ENCODE measurements at places on chromosomes 6 and 20.

- no peak for DNase-seq
Measured at GRCh38 chr6:47294990-47295389, 14.7 kb downstream of the TNFRSF21 start.

- DNase-seq: peak; percentile 6
Measured at GRCh38 chr20:18019068-18019467, 38.6 kb downstream of the OVOL2 start.

GRCh38 chr6:5128351-5128750 lies 43.2 kb downstream of the PPP1R3G start:
- DNase-seq: no peak

DNA sequence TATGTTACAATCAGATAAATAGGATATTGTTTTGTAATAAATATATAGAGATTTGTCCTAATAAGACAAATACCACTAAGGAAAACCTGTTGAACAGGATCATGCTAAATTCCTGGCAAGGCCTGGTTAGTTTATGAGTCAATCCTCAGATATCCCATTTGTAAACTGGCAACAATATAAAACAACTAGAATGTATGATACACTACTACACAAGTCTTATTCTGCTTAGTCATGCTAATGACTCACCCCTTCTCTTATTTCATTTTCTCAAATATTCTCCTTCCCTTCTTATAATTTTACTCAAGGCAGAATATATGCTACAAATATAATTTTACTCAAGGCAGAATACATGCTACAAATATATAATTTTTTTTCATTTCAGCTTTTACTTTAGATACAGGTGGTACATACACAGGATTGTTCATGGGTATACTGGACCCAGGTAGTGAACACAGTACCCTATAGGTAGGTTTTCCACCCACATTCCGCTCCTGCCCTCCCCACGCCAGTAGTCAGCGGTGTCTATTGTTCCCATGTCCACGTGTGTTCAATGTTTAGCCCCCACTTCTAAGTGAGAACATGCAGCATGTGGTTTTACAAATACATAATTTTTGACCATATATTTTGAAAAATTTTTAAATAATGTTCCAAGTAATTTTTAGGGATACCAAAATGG lies 6.3 kb downstream of the OSER1 start:
- no peak for DNase-seq

DNA sequence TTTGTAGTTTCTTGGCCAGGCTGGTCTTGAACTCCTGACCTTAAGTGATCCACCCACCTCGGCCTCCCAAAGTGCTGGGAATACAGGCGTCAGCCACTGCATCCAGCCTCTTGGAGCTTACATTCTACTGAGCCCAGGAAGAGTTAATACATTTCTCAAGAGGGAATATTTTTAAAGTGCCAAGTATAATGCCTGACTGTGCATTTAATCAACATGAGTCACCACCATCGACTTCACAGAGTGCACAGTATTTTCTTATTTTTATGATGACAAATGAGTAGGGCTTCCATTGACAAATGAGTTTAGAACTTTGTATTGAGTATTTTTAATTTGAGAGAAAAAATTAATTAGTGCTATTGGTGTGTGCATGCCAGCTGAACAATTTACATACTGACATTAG lies 72.2 kb downstream of the SASH1 start:
- no peak for DNase-seq

DNA sequence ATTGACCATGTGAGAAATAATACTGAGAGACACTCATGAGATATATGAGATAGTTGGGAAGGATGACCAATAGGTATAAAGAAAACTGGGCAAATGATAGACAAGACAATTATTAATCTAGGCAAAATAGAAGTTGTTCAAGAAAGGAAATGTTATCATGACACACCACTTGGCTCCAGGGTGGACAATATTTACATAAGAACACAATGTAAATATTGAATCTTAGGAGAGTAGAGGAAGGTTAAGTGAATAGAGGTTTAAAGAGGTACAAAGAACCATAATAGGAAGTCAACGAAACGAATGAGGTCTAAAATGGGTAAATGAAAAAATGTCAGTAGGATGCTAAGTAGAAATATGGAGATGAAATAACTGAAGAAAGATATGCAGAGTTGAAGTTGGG lies 126.5 kb downstream of the MBOAT1 start:
- DNase-seq: no peak

DNA sequence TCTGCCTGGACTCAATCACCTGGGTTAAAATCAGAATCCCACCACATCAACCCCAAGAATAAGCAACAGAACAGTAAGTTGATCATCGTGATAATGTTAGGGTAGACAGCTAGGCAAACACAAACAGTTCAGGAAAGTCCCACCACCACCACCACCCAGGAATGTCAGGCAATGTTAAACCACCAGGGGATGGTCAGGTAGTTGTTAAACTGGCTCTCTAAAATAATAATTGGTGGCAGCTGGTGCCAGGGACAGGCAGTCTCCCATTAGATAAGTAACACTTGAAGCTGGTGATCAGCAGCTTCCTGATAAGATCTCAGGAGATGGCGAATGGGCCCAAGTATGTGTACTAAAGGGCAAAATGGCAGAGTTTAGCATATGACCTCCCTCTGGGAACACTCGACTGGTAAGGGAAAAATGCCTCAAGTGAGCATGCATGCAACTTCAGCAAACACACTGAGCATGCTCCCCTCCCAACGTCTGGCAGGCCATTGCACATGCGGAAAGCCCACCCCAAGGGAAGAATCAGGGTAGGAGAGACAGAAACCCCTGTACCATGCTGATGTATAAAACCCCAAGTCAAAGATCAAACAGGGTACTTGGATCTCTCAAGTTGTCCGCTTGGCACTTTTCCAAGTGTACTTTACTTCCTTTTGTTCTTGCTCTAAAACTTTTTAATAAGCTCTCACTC lies 66.6 kb downstream of the IPCEF1 start:
- no peak for DNase-seq

- no peak for DNase-seq
Measured at GRCh38 chr6:47076422-47077344, 34.6 kb upstream of the ADGRF1 start.

GRCh38 chr6:147693181-147693580 lies 184.7 kb downstream of the SAMD5 start:
- DNase-seq: no peak

Data from GF-D8 (cell line).